ENCODE measurements at places on chromosomes 12 and 14.

DNA sequence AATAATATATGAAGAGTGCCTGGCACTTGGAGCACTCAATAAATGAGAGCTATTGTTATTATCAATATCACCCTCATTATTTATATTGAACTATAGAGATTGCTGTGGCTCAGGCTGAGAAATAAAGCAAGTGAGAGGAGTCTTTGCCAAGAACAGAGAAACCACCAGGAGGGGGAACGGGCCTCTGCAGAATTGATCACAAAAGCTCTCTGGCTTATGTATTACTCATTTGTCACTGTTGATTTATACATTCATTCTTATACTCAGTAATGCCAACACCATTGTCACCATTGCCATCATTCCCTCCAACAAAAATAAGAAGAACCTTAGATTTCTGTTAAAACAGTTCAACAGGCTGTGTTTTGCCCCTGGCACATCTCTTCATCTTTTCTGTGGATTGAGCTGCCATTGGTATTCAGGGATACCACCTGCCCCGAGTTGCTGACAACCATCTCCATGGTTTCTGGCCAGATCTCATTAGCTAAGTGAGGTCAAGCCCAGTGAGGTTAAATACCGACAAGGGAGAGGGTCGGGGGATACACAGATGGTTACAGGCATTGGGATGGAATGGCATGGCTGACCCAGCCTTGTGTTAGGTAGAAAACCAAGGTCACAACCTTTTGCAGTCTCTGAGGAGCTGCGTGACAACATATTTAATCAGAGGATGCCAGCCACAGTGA is 21.8 kb upstream of the PCNX1 start:
- DNase-seq = no peak

GRCh38 chr14:55470025-55470424 is 29.6 kb upstream of the TBPL2 start:
- DNase-seq = no peak

- peak; percentile 64 for DNase-seq
Measured at GRCh38 chr14:69152181-69152901, 578 bp downstream of the DCAF5 start.

DNA sequence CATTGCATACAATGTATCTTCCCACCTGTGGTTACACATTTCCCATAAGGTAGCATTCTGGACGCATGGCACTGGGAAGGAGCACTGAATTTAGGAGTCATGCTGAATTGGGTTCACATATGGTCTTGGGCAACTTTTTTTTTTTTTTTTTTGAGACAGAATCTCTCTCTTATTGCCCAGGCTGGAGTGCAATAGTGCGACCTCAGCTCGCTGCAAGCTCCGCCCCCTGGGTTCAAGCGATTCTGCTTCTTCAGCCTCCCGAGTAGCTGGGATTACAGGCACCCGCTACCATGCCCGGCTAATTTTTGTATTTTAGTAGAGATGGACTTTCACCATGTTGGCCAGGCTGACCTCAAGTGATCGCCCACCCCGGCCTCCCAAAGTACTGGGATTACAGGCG is 13.3 kb downstream of the DIP2B start:
- no peak for DNase-seq

- no peak for DNase-seq
Measured at GRCh38 chr14:42683707-42684106, 1077.0 kb downstream of the LRFN5 start.

GRCh38 chr12:109617491-109617890 is 43.9 kb downstream of the MVK start:
- no peak for DNase-seq

- DNase-seq = peak; percentile 6
Measured at GRCh38 chr14:55336162-55336561, 64.9 kb downstream of the FBXO34 start.

GRCh38 chr12:44002607-44003006 is 166.7 kb downstream of the TMEM117 start:
- no peak for DNase-seq

DNA sequence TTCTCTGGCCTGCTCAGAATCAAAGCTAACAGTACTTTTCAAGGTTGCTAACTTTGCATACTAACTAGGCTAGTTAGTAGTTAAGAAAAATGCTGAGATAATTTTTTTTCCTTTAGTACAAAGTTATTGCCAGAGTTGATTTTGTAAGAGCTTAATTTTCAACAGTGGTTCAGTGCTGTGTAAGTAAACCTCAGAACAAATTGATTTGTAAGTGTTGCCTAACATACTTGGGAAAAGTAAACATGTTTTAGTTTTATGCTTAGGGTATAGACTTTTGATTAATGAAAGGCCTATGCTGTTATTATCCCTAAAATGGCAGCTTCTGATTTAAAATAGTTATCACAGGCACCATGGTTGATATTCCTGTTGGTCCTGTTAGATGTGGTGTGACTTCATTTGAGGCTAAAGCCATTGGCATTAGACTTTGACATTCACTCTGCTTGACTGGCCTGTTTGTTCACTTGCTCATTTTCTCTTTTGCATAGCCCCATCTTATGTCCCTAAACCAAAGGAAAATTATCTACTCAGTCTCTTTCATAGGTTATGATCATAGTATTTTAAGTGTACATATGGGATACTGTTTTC is 5.2 kb downstream of the CMAS start:
- no peak for DNase-seq

DNA sequence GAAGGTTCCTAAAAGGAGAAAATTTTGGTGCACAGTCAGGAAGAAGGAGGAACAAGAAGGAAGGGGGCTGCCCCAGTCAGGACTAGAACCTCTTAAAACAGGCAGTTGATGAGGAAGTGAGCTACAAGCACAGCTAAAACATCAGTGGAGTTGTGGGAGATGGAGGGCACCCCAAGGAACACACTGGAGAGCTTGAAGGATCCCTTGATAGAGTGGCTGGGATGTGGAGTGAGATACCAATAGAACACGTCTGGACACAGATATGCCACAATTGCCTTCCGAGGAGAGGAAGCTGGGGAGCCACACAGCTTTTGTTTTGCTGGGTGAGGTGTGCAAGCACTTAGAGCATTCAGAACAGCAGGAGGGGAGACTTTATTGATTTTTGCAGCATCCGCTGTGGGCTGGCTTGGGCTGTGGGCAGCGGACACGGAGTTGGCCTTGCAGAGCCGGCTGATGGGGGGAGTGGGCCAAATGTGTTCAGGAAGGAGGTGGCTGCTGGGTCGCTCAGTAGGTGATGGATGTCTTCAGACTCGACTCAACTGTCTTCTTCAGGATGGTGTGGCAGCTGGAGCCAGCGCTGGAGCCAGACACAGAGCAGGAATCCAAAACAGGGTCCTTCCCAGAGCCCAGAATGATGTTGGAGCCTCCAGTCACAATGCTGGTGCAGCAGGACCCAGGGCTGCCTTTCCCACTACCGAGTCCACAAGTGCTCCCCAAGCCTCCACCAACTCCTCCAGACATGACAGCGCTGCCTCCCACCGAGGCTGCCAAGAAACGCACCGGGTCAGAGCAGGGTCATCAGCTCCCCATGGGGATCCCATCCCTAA is 4.7 kb upstream of the KRT79 start:
- no peak for DNase-seq

DNA sequence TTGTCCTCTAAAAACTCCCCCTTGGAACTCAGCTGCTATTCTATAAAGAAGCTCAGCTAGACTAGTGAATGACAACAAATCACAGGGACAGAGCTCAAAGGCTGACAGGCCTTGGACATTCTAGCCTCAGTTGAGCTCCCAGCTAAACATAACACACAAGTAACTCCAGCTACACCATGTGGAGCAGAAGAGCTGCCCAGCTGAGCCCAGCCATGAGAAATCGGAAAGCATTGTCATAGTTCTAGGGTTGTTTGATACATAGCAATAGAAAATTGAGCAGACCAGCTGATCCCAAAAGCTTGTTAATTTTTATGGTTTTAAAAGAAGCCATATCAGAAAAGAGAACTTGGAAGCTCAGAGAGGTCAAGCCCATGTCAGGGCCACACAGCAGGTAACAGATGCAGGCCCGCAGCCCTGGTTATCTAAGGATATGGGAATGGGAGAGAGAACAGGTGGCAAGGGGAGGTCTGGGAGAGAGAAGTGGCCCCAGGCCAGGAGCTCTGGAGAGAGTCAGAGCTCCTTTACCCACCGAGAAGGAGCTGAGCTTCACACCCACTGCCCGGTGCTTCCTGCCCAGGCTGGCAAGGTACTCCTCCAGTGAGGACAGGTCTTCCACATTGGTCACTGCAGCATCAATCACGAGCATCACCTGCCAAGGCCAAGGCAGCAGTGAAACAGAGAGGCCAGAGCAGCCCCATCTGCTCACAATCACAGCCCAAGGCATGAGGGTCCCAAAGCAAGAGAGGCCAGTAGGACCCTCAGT is 2.9 kb downstream of the NGB start:
- no peak for DNase-seq

DNA sequence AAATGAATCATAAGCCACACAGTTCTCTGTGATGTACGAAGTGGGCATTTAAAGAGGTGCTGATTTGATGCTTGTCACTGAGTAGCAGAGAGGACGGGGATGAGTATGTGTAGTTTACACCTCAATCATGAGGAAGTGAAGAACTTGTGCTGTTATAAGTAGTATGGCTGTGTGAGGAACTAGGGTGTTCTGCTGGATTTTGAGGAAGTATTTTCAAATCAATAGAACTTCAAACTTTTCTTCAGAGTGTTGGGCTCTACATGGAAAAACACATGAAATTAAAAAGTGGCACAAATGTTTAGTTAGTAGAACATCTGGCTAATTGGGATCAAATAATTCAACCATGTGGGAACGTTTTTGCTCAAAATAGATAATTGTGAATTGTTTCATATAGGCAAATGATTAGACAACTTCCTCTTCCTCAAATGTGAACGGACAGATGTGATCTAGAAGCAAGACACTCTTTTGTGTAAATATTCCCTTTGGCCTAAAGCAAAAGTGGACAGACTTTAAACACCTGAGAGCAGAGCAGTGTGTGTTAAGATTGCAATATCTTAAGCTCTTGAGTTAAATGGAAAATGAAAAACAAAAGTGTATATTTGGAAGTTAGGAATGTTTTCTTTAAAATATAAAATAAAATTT is 168.5 kb downstream of the NAV3 start:
- no peak for DNase-seq

DNA sequence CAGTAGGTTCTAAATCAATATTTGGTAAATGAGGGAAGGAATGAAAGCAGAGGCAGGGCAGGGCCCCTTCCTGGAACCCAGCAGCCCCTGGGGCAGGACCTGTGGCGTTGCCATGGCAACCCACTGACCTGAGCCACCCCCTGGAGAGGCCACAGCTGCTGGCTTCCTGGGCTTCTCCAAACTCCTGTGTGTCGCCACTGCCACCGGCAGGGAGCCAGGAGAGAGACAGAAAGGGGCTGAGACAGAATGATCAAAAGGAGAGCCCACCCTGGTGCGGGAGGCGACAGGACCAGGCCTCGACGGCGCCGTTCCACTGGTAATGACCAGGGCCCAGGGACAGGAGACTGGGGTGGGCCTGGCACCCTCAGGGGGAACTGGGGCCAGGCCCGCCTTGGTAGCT is 18.2 kb downstream of the RFX4 start:
- no peak for DNase-seq

DNA sequence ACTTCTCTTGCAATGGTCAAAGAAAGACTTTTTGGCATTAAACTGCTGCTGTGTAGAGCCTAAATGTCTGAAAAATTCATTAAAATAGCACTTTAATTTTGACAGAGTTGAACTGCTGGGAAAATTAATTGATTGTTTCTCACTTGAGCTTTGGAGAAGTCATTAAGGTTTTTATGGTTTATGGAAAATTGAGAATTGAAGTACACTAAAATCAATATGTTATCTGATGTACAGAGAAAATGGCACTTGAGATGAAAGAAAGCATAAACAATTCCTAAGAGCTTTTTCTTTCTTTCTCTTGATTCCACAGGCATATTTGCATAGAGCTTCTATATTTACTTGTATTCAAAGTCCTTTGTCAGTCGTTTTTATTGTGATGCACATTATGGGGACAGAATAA is 188.5 kb upstream of the CAND1 start:
- DNase-seq = no peak

GRCh38 chr12:115885040-115885690 is 392.3 kb downstream of the MED13L start:
- DNase-seq = no peak

- DNase-seq = no peak
Measured at GRCh38 chr14:51865953-51866747, 5.7 kb downstream of the GNG2 start.

Data from fibroblast of skin of scalp (primary cell).